ENCODE measurements at places on chromosomes 12 and 14. TPM values are rescaled to one million over a fixed set of nuclear protein-coding genes. Genes with fewer than 3 reads are reported as not detected.

Gene COPZ1
- 24.1 TPM for total RNA-seq

Gene EPYC
- not detected for total RNA-seq

- no peak for DNase-seq
Measured at GRCh38 chr14:55749201-55749812, 169.3 kb downstream of the KTN1 start.

DNA sequence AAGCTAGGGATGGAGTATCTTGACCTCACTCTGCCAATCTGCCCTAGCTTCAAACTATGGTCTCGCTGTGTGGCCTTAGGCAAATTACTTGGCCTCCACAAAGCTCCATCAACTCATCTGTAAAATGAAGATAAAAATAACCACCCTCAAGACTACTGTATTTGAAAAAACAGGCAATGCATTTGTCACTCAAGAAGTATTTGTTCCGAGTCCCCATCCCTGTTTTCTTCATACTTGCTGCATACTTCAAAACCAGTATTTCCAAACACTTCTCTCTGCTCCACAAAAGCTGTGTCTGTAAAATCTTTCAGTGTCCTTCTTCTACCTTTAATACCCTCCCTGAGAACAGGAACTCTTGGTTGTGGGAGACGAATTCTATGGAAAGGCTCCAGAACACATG, 47.9 kb downstream of the GTF2A1 start:
- DNase-seq, result no peak

GRCh38 chr12:75720812-75721641, 209.6 kb upstream of the KRR1 start:
- no peak for DNase-seq

DNA sequence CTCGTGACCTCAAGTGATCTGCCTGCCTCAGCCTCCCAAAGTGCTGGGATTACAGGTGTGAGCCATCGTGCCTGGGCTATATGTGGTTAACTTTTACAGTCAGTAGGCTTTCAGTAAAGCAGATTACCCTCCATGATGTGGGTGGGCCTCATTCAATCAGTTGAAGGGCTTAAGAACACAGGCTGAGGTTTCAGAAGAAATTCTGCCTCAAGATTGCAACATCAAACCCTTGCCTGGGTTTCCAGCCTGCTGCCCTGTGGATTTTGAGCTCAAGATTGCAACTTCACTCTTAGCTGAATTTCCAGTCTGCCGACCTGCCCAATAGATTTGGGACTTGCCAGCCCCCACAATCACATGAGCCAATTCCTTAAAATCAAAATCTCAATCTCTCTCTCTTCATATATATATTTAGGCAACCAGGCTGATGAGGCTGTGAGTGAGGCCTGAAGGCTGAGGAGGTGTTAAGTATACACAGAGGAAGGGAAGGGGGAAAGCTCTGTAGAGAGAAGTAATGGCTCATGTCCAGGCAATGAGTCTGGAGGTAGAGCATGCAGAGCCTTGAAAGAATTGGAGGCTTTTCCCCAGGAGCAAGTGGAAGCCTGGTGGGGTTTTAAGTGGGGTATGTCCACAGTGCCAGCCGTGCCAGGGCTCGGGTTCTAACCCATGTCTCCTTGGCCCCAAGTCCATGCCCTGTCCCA, 33.3 kb upstream of the ACTN1 start:
- no peak for DNase-seq

- no peak for DNase-seq
Measured at GRCh38 chr14:76022991-76023390, 37.4 kb downstream of the IFT43 start.

GRCh38 chr14:56351861-56352260, 227.7 kb upstream of the TMEM260 start:
- no peak for DNase-seq

- DNase-seq, result no peak
Measured at GRCh38 chr12:110058875-110059615, 10.7 kb upstream of the C12orf76 start.

- no peak for DNase-seq
Measured at GRCh38 chr12:93197067-93197593, 180.6 kb upstream of the NUDT4 start.

Data from CD8-positive, alpha-beta T cell (primary cell).